CD4-positive, CD25-positive, alpha-beta regulatory T cell (primary cell): ENCODE measurements at places on chromosomes 3 and 15.

DNA sequence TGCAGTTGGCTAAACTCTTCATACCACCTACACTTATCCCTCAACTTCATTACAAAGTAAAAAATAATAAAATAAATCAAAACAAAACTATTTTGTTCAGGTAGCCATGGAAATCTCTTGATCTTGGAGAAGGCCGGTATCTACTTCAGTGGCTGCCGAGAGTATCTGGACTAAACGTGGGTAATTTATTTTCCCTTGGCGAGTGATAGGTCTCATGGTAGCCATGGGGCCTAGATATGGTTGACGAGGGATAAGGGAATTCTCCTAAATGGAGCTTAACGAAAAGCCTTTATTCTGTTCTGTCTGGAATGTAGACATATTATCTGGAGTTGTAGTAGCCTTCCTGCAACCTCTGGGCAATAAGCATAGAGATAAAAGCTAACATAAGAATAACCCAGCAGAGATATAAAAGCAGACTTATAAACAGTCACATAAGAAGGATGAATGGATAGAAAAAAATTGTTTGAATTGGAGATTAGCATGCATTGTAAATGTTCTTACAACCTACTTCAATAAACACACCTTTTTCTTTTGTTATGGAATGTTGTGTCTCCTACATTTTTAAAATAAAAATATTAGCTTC lies 281.3 kb upstream of the ARRDC4 start:
- no peak for DNase-seq

- no peak for DNase-seq
Measured at GRCh38 chr15:65791335-65792137, 557 bp downstream of the DENND4A start.

- DNase-seq, result no peak
Measured at GRCh38 chr3:8875836-8876235, 87.4 kb downstream of the RAD18 start.

GRCh38 chr3:157117206-157117605 lies 42.7 kb downstream of the CCNL1 start:
- no peak for DNase-seq
